ENCODE measurements at places on chromosomes 7 and 10.

- no peak for DNase-seq
Observed at GRCh38 chr7:116769546-116769945, 92.8 kb upstream of the CAPZA2 start.

- DNase-seq: no peak
Observed at GRCh38 chr7:151378011-151378410, 31.8 kb downstream of the WDR86 start.

GRCh38 chr7:22653951-22654350 lies 73.0 kb upstream of the IL6 start:
- DNase-seq: no peak

DNA sequence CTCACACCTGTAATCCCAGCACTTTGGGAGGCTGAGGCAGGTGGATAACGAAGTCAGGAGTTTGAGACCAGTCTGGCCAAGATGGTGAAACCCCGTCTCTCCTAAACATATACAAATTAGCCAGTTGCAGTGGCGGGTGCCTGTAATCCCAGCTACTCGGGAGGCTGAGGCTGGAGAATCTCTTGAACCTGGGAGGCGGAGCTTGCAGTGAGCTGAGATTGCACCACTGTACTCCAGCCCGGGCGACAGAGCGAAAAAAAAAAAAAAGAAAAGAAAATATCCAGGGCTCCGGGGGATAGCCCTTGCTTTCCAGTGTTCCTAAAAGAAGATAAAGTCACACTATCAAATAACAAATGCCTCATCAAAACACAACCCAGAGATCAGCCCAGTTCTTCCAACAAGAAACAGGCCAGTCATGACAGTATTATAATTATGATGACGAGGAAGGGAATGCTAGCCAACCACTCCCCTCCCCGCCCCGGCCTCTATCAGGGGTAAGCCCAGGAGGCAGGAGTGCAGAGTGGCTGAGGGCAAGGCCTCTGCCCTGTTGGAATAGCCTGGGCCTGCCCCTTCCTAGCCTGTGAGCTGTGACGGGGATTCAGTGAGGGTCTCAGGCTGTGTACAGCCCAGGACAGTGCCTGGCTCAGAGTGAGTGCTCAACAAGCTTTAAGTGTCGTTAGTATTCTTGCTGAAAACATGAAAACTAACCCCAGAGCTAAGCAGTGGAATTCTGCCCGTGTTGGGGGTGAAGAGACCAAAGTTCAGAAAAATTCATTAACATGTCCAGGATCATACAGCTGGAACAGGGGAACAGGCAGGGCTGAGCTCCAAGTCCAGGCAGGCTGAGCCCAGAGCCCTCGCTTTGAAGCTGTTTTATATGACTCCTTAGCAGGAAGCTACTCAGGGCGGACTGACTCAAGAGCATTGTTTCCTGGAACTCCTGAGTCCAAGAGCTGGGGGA lies 54.3 kb downstream of the FAM241B start:
- DNase-seq: no peak

GRCh38 chr7:38907066-38907465 lies 1.9 kb downstream of the VPS41 start:
- DNase-seq: no peak
